Fibroblast of skin of scalp (primary cell): ENCODE measurements at places on chromosomes 2 and 18.
A peak's percentile ranks its signal among the peaks of the same experiment; 100 is the strongest.

DNA sequence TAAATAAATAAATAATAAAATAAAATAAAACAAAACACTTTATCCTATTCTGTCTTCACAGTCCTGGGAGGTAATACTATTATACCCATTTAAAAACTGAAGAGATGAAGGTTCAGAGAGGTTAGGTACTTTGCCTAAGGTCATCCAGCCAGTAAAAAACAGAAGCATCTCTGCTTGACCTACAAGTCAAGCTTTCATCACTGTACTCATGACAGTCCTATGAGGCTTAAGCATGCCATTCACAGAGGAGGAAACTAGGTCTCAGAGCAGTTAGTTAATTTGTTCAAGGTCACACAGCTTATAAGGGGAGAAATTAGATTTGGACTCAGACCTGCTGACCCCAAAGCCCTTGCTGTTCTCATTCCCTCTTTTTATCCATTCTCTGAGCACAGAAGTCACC, 77.5 kb downstream of the MARCO start:
- DNase-seq = no peak

DNA sequence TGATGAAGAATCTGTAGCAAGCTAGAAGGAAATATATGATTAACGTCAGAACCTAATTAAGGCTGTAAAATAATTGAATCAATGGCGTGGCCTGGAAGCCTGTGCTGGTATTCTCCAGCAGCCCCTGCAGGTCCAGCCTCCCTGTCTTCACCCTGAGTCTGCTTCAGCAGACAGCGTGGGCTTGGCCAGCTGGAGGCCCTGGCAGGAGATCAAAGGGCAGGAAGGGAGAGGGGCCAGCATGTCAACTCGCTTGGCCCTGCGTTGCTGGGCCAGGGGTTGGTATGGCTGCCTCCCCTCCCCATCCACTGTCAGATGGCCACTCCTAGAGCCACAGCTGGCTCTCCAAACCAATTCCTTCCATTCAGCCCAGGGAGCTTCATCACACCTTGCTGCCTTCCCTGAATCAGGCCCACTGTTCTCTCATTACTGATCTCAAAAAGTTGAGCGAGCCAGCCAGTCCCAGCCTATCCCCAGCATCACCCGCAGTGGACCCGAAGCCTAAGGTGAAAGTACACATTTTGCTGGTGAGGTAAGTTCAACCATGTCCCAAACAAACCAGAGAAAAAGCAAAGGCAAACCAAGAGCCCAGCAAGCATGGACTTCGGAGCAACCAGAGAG, 228.4 kb upstream of the AGAP1 start:
- DNase-seq = no peak

DNA sequence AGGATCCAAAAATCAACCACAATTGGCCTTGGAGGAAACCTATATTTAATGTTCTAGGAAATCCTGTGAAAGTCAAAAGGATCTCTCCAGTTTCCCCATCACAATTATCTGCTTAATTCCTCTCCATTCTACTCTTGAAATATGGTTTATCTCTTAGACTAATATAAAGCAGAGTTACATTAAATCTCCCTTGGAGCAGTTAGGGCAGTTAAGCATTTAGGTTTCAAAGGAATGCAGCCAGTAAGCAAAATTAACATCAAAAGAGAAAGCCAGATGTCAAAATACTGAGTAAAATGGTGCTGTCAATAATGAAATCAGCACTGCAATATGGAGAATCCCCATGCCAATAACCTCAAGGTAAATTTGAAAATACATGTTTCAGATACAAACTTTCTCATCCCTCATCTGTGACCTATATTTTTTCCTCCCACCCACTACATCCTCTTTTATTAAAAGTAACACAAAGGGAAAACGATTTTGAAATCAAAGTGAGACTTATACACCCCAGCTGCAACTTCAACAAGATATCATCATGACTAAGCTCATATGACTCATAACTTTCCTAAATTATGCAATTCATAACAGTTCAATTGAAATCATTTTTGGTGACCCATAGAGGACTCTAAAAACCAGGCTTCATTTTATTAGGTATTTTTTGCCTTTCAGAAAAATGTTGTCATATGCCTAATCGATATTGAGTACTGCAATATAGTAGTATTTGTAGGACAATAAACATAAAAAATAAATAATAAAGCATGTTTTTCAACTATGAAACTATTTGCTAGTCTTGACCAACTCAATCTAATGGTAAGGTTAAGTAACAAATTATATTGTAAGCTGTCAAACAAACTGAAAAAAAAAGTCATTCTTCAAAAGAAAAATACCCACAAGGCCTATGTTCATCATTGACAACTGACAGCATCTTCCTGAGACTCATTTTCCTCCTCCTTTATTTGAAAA, 3.1 kb downstream of the ADAM17 start:
- peak; percentile 78 for DNase-seq

- DNase-seq = no peak
Measured at GRCh38 chr2:52724585-52724984, 1043.0 kb upstream of the CHAC2 start.

GRCh38 chr2:67213270-67213670, 183.9 kb upstream of the ETAA1 start:
- no peak for DNase-seq

- DNase-seq = peak; percentile 34
Measured at GRCh38 chr2:32947484-32948143, 861 bp downstream of the LTBP1 start.
